NCI-H774 (cell line): ENCODE measurements at places on chromosomes 16 and 17.

DNA sequence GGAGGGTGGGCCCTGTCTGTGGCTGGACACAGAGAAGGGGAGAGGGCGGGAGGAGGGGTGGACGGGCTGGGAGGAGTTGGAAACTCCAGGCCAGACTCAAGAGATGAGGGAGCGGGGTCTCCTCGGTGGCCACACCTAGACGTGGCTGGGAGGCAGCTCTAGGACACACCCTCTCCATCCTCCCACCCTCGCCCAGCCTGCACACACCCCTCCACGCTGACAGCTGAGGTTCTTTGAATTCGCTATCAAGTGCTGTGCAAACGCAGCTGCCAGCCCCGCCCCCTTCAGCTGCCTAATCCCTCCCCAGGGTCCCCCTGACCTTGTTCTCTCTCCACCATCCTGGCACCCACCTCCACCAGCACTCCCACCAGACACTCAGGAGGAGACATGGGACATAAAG, 48.7 kb downstream of the DNAH17 start:
- peak; percentile 90 for DNase-seq

DNA sequence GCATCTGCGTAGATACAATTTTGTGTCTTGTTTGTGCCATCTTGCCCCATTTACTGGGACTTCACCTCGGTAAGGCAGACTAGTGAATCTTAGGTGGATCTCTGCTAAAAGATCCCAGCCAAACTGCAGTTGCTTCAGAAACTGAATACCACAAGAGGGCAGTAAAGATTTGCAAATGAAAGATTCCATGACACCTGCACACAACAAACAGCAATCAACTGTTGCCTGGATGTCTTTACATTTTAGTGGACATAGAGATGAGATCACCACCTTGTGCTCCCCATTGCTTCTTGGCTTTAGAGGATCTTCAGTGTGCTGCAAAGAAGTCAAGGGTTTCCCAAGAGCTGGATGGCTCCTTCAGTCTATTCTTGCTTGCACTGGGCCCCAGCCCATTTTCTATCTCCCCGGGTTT, 119.2 kb upstream of the CACNG5 start:
- peak; percentile 85 for DNase-seq

DNA sequence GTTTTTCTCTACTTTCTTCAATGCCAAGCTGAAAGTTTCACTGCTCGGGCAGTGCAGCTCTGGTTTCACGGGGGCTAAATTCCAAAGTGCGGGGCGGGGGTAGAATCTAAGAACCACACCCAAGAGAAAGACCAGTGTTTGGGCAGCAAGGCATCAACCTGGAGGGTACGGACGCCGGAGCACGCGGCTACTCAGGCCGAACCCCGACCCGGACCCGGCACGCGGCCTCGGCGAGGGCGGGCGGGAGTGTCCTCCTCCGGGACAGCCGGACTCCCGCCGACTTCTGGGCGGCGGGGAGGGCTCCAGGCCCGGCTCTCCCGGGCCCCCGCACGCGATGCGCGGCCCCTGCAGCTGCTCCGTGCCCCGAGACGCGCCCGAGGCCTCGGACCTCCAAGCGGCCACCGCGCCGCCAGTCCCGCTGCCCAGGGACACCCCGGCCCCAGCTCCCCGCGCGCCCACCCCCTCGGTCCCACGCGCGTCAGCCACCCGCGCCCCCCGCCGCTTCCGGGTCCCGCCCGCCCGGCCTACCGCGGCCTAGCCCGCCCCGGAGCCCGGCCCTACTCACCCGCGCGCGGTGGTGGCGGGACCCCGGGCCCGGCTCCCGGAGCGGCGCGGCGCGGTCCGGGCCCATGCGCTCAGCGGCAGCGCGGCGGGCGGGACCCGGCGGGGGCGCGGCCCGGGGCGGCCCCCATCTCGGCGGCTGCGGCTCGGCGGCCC, 561 bp downstream of the AXIN1 start:
- DNase-seq = no peak

- no peak for DNase-seq
Observed at GRCh38 chr16:11658896-11659708, 9.2 kb upstream of the SNN start.

- no peak for DNase-seq
Observed at GRCh38 chr16:73159296-73159695, 111.4 kb upstream of the ZFHX3 start.
